ENCODE measurements at places on chromosomes 11 and 22. TPM values are rescaled to one million over a fixed set of nuclear protein-coding genes. Genes with fewer than 3 reads are reported as not detected.

SCARF2 gene
- total RNA-seq: 3.4 TPM

CARNS1 gene
- total RNA-seq: under 0.01 TPM

AMOTL1 gene
- total RNA-seq: 49.5 TPM

OR9G4 gene
- not detected for total RNA-seq

VPS37C gene
- total RNA-seq: 3.2 TPM

WBP2NL gene
- not detected for total RNA-seq

DNAJB7 gene
- not detected for total RNA-seq

OR52I1 gene
- total RNA-seq: not detected

OTOG gene
- not detected for total RNA-seq

MS4A6A gene
- not detected for total RNA-seq

MUC5AC gene
- total RNA-seq: not detected

IGLL1 gene
- not detected for total RNA-seq

MPPED2 gene
- total RNA-seq: not detected

FAM118A gene
- total RNA-seq: 20.6 TPM

BIRC3 gene
- 5.0 TPM for total RNA-seq

GLYAT gene
- not detected for total RNA-seq

SOX6 gene
- total RNA-seq: 12.5 TPM

MIOX gene
- not detected for total RNA-seq

GPHA2 gene
- not detected for total RNA-seq

CRYBB2 gene
- not detected for total RNA-seq

SESN3 gene
- total RNA-seq: 10.0 TPM

Measured in IMR-90 (cell line).